ENCODE measurements at places on chromosomes 7 and 10. TPM values are rescaled to one million over a fixed set of nuclear protein-coding genes. Genes with fewer than 3 reads are reported as not detected.

ZEB1 gene
- 34.2 TPM for polyA plus RNA-seq

DNA sequence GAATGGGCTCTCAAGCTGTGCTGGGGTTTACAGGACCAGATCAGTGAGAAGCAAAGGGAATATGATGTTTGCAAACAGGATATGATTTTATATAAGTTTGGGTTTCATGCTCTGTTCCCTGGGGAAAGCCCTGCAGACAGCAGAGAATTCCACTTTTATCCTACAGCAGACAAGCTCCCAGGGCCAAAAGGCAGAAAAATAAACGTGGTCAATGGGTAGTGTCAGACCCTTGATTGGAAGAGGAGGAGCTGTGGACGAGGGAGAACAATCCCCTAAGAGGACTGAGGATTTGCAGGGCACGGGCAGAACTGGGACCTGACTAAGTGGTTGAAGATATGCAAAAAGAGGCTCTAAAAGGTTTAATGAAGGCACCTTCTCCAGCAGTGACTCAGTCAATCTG is 275.3 kb downstream of the HDAC9 start:
- DNase-seq, result no peak

DNA sequence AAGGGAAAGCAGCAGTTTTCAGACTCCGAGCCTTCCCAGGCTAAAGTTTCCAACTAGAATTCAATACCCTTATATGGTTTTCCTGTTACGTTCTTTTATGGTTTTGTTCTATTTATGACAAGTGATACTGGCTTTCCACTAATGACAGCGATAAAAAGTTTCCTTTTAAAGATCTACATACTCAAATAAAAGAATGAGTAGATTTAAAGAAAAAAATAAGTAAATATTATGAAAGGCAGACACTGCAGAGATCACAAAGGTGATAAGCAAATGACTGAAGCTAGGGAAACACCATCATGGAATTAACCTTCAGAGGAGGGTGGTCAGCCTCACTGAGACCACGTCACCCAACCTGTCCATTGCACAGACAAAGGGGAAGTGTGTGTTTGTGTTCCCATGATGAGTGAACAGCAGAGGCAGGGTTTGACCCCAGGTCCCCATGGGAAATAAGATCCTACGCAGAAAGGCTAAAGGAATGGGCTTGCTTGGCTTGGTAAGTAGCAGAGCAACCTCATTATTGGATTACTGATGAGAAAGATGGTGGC is 4.0 kb downstream of the VSIR start:
- DNase-seq, result no peak

GRCh38 chr7:149787428-149788299 is 14.3 kb upstream of the ZNF467 start:
- no peak for DNase-seq

DNA sequence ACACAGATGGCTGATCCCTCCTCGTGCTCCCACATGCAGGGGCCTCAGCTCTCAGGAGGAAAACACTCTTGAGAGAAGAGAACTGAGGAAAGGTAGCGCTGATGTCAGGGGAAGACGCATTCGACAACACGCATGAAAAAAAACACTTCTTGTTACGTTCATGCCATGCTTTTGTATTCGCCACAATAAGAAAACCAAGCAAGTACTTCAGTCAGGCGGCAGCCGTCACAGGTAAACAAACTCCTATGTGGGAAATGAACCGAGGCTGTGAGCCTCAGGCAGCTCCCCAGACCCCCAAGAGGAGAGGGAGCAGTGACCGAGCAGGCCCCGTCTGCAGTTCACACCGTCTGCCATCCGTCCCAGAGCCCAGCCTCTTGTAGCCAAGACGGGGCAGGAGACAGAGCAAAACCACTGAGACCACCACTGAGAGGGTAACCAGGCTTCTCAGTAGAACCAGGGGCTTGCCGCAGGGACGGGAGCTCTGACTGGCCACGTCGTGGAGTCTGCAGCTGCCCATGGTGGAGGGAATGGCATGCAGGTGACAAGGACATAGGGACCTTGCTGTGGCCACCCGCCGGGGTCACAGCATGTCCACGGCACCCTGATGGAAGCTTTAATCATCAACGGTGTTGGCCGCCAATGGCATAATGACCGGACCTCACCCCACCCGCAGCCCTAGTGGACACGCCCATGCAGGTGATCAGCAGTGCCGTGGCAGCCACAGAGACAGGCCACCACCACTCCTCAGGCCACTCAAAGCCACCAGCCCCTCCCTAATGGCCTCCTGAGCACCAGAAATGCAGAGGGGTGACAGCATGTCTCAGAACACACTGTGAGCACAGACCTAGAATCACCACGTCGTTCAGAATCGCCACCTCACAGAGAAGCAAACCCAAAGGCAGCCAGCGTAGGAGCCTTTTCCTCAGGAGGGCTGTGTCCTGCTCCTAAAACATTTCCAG is 304.3 kb downstream of the PTPRN2 start:
- DNase-seq, result no peak
